Dorsolateral prefrontal cortex (tissue), 122 donors: ENCODE measurements at places on chromosomes 5 and 9.

GRCh38 chr9:5042661-5043178 is 57.6 kb downstream of the JAK2 start:
- DNase-seq: no peak

GRCh38 chr5:34838785-34839714 is at the start of gene TTC23L:
Gene TTC23L, plus strand, starts transcription at chr5:34839164. Its CDS starts 1,508 bp downstream, at chr5:34840672.
- DNase-seq: peak; percentile 80

DNA sequence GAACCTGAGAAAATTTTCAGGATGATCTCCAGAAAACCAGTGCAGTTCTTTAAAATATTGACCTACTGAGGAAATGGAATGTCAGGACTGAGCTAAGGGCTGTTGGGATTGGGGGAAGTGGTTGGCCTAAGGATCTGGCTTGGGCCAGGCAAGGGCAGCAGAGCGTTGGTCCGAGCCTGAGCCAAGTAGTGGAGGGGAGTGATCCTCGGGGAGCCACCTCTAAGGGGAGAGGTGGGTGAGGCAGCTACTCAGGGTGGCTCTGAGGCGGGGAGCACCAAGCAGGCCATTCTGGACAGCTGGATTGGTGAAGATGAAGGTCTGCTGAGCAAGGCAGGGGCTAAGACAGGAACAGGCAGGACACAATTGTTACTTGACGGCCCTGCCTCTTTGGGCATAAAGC is 11.5 kb downstream of the CAMK4 start:
- DNase-seq: no peak

- no peak for DNase-seq
Observed at GRCh38 chr5:77946381-77947040, 170.4 kb upstream of the TBCA start.

DNA sequence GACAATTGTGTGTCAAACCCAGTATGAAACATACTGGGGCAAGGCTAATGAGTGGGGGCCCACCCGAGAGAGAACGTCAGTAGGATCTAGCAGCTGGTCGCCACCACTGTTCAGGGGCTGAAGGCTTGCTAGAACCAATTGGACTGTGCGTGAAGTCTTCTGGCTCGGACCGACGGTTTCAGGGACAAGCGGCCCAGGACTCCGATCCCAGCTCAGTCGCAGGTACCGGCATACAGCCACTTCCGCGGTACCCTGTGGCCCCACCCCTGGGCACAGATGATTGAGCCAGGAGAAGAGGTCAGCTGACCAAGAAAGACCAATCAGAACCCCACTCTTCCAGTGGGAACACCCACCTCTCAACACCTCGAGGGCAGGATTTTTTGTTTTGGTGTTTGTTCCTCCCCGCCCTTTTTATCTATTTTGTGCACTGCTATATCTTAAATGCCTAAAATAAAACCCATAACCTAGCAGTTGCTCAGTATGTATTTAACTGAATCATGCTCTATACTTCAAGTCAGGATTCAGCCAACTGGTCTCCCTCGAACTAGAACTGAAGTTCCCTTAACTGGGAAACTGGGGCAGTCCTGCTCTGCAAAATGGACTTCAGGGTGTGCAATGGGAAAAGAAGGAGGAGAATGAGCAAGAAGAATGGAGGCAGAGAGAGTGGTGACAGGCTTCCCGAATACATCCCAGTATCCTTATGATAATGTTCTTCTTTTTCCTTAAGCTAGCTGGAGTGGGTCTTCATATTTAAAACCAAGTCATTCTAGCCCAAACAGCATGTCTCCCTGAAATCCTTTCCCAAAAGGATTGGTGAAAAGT is 21.1 kb upstream of the CPEB4 start:
- peak; percentile 78 for DNase-seq

- DNase-seq: no peak
Observed at GRCh38 chr9:34272101-34272541, 56.9 kb downstream of the KIF24 start.

DNA sequence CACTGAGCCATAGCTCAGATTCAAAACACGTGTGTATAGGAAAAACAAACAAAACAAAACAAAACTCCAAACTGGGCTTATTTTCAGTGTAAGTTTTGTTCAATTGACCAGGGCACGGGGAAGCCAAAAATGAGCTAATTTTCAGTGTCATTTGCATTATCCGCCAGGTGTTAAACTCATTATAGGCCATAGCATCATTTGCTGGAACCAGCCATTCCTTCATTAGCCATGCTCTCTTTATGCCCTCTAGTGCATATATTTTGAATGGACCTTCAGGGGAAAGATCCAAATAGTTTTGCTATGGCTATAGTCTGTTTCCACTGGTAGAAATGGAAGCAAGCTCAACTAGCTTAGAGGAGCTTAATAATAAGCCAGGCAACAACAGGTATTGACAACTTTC is 1205.2 kb upstream of the DMAC1 start:
- DNase-seq: no peak

GRCh38 chr9:92607773-92608172 is 62.2 kb downstream of the IPPK start:
- no peak for DNase-seq
